CD4-positive, alpha-beta T cell treated with Interleukin-10 for 1 hour (primary cell): ENCODE measurements at places on chromosomes 3 and 15.

- peak; percentile 3 for DNase-seq
Measured at GRCh38 chr15:58146749-58147148, 8.6 kb downstream of the AQP9 start.

- no peak for DNase-seq
Measured at GRCh38 chr3:188220097-188220788, 66.3 kb downstream of the LPP start.

DNA sequence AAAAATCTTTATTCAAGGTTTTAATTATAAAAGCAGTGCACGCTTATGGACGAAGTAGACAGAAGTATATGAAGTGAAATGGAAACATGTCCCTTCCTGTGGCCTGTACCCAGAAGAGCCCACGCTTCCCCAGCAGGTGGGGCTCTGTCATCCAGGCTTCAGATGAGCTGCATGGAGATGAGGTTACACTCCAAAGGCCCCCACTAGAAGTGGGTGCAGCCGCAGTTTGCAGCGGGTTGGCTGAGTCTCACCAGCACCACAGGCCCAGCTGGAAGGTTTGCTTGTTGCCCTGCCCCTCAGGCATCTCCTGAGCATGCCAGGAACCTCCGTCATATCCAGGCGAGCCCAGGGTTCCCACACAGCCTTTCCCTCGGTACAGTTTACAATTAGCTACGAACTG is 33.1 kb downstream of the PRR20G start:
- DNase-seq, result no peak

DNA sequence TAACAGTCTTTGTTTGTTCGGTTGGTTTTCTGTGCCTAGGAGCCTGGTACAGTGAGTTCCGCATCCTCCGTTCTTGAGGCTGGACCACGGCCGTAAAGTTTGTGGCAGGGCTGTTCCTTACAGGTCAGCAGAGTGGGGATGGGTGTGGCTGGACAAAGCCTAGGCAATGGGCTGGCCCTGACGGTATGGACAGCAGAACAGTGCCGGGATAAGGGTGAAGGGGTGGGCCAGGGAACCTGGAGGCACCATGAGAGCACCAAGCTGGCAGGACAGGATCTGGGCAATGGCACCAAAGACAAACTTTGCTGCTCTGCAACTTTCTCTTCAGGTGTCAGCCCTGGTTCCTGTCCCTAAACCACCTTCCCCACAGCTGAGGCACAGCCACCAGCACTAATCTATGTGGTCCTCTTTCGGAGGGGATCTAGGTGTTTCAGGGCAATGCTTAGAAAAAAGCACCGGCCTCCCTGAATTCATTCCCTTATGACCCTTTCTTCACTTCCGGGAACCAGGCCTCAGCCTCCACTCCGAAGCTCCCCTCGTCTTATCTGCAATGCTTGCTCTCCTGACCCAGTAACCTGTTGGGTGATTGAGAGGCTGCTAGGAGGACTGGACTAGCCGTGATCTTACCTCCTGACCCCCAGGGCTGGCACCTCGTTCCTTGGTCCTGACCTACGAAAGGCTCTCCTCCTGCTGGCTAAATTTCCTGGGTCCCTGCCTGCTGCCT is 54.4 kb downstream of the KLHL6 start:
- no peak for DNase-seq

DNA sequence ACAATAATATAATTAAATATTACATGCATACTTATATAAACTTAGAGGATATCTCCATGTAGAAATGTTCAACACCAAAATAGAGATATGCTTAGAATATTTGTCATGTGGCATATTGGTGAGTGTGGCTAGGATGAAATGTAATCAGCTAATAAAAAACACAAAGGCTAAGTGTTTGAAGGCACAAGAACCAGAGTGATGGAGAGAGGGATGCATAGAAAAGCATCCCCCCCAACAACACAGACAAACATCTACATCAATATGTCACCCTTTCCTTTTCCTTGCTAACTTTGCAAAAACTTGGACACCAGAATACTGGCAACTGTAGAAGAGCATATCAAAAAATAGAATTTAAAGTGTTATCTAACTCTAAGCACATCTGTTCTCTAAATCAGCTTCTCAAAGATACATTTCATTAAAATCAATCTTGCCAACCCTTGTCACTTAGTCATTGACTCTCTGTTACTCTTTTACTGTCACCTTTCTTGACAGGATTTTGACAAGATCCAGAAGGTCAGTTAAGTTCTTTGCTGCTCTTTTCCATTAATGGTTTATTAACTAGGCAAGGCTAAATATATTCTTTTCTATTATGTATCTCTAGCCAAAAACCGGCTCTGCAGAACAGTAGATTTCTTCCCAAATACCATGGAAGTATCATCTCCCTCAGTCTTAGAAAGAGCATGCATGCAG is 695.9 kb downstream of the OTOL1 start:
- DNase-seq, result no peak

DNA sequence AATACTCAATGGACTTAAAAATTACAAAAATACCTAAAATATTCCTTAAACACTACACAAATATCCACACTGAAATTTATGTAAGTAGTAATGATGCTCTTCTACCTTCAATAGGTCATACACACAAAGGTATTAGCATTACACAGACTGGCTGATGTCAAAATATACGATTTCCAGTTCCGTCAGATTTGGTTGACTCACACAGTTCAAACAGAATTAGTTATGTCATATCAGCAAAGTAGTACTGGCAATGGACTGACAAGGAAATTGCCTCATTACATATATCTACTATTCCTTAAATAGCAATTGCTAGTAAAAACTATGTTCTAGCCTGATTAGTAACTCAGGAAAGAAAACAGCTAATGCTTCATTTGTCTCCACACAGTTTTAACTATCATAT is 70.8 kb downstream of the ADAM10 start:
- DNase-seq, result no peak

- DNase-seq, result no peak
Measured at GRCh38 chr3:49925485-49925884, 4.1 kb downstream of the MON1A start.

DNA sequence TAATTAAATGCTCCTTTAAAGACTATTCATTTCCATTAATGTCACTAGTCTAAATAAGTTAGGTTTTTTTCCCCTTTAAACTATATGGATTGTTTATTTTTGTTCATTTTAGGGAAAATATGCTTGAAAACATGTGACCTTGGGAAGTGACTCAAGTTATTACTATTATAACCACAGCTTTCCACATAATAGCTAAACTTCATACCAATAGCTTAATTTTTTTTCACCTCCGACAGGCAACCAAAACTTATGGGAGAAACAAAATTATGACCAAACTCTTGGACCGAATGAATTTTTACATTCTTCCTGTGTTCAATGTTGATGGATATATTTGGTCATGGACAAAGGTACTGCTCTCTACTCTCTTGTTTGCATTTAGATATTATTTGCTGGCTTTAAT is 16.2 kb downstream of the CPA3 start:
- no peak for DNase-seq

DNA sequence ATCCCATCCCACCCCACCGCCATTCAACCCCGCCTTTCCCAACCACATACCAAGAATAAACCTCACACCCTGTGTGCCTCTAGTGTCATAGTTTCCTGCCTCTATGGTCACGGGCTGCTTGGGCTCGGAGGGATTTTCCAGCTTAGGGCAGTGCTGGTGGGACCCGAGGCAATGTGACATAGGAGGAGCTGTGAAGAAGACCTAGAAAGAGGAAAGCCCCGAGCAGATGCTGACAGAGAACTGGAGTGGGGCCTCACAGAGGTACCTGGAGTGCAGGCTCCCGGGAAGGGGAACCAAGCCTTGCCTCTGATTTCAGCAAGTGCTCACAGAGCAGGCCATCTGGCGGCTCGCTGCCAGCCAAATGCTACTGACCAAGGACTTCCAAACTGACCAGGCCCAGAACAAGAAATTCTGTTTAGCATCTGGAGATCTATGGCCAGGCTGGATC is 27.5 kb downstream of the BHLHE40 start:
- peak; percentile 89 for DNase-seq

GRCh38 chr3:163562625-163563024 is 1515.7 kb downstream of the SI start:
- DNase-seq, result no peak

GRCh38 chr3:94305835-94306611 is 243.2 kb downstream of the NSUN3 start:
- no peak for DNase-seq

GRCh38 chr3:15300323-15301078 is 31.9 kb downstream of the SH3BP5 start:
- DNase-seq, result no peak

DNA sequence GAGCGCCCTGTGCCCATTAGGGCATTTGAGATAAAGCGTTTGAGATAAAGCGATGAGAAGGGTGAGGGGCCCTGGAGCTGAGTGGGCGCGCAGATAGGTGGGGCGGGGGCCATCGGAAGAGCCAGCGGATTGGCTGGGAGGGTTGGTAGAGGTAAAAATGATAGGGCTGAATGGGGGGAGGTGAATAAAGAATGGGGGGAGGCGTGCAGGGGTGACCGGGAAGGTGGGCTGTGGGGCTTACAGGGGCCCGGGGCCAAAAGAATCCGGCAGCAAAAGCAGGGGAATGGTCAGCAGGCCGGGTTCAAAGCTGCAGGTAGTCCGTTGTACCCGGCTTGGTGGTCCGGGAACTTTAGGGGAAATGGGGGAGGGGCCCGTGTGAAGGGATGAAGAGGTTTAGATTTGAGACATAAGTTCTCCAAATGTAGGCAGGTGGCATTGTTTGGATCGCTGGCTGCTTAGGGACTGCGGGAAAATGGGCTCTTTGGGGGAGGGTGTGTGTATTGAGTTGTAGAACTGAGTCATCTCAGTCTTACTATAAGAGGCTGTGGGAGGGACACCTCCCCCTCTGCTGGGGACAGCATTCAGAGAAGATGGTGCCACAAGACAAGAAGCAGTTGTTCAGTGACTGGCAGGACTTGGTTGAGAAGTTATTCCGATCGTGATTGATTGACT is 610 bp downstream of the ARID3B start:
- DNase-seq, result peak; percentile 69

- peak; percentile 34 for DNase-seq
Measured at GRCh38 chr3:119352034-119352609, 57.9 kb downstream of the ARHGAP31 start.

DNA sequence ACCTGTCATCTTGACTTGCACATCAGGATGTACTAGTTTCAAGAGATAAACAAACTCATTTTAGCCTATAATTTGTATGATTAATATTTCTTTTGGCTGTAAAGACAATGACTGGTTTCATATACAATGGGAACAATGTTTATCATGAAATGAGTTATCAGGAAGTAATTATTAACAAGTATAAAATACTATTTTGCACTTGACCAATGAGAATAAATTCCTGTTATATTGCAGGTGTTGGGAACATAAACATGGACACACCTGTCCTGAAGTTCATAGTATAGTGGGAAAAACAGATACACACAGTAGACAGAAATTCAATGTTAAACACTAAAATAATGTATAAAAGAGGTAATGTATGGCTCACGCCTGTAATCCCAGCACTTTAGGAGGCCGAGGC is 56.9 kb downstream of the UBR1 start:
- no peak for DNase-seq

DNA sequence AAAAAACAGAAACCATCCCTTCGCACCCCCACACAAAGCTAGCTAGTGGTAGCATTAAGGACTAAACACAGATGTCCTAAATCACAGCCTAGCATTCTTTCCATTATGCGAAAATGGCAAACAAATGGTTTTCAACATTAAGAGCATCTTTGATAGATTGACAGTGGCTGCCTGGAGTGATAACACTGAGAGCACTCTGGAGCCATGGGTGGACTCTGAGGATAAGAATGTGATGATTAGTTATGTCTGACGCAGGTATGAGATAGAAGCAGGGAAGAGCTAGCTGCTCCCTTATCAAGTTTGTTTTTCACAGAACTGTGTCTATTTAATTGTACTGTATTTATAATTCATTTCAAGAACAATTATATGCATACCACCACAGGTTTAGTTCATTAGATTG is 142.9 kb downstream of the PDZRN3 start:
- DNase-seq, result no peak

- DNase-seq, result no peak
Measured at GRCh38 chr15:26242565-26243071, 379.5 kb upstream of the ATP10A start.

DNA sequence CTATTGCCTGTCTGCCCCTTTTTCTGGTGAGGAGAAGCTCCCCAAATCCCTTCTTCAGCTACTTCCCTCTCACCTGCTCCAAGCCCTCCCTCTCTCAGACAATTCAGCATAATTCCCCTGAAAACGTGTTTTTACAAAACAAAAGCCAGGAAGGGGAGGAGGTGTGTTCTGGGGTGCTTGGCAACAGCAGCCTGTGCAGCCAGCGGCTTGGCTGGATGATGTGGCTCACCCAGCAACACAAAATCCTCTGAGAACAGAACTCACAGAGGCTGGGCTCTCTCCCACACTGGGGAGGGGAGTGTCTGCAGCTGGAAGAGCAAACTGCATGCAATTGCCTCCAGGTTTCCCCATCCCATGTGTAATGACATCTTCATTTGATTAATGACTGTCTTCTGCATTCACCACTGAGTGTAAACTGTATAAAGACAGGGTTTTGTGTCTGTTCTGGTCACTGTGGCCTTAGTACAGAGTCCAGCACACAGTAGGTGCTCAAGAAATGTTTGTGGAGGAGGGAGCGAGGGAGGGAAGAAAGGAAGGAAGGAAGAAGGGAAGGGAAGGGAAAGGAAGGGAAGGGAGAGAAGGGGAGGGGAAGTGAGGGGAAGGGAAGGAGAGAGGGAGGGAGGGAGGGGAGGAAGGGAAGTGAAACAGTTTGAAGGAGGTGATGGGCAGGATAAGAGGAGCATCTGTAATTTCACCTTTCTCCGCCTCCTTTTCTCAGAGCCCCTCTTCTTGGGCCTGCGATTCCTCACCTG is 70.1 kb upstream of the GLCE start:
- DNase-seq, result no peak

DNA sequence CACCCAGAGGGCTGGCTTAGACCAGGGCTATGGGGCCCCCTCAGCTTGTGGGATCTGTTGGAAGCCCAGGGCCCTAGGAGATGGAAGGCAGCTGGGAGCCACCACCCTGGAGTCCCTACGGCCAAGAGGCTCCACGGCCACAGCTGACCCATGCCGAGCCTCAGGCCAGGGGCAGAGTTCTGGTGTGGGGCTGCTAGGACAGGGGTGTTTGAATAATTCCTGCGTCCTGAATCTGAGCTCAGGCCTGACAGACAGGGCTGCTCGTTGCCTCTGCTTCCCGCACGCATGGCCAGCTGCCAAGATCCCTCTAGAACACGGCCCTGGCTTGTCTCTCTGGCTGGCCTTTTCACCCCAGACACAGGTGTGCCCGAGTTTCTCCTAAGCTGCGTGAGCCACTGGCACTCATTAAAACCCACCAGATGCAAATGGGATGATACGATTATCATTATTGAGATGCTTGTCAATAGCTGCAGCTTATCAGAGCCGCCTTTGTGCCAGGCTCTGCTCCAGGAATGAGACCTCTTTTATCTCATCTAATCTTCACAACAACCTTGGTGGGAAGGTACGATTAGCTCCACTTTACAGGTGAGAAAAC is 70.2 kb downstream of the EFCAB12 start:
- DNase-seq, result no peak

GRCh38 chr15:40248006-40248783 is 9.3 kb downstream of the PAK6 start:
- DNase-seq, result no peak
